ENCODE measurements at places on chromosomes 4 and X.

DNA sequence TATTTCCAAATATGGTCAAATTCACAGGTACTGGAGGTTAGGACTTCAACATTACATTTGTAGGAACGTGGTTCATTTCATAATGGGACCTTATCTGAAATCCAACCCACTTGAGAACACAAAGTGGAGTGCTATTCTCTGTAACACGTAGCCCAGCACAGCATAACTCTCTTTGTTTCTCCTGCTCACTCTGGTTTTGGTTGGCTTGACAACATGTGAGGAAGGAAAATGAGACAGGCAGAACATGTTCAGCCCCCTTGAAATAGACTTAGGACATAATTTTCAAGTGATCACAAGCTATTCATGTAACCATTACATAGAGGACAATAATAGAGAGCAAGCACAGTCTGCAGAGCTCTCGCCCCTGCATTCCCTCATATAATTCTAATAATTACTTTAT lies 115.1 kb upstream of the SMIM10 start:
- DNase-seq, result no peak

DNA sequence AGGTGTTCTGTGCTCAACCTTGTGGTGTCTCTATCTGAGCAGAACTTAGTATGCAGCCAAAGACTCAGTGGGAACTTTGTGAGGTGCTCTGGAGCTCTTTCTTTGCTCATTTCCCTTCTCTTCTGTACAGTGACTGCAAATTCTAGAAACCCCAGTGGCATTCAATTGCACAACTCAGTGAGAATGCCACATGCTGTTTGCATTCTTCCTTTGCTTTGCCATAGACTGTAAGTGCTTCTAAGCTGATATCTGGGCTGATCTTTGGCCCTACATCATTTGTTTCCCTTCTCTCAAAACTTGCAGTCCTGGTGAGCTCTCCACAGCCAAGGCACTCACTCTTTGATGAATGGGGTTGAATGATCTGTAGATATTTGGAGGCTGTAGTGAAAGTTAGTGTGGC lies 7.0 kb downstream of the PNMA3 start:
- no peak for DNase-seq

- DNase-seq, result no peak
Measured at GRCh38 chr4:174189392-174190015, 94.0 kb downstream of the FBXO8 start.

DNA sequence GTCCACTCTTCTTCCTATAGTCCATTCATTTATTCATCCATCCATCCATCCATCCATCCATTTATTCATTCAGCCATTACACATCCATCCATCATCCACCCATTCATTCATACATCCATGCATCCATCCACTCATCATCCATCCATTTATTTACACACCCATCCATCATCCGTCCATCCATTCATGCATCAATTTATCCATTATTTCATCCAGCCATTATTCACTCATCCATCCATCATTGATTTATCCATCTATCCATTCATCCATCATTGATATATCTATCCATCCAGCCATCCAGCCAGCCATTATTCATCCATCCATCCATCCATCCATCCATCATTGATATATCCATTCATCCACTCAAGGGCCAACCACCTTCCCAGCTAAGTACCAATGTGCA lies 12.7 kb downstream of the CPZ start:
- no peak for DNase-seq

DNA sequence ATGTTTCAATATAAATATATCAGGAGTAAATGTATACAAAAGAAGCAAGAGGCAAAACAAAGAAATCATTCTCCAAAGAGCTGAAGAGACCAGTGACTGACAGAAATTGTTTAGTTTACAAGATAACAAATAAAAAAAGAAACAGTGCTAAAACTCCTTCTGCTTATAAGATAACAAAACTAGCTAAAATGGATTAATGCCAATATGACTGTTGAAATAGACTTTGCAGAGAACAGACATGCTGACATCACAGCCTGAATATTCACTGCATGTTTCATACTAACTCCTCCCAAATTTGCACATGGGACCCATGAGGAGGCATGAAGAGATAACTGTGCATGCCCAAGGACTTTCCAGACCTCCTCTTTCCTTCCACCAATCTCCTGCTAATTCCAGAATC lies 6.2 kb upstream of the GABRA4 start:
- no peak for DNase-seq

DNA sequence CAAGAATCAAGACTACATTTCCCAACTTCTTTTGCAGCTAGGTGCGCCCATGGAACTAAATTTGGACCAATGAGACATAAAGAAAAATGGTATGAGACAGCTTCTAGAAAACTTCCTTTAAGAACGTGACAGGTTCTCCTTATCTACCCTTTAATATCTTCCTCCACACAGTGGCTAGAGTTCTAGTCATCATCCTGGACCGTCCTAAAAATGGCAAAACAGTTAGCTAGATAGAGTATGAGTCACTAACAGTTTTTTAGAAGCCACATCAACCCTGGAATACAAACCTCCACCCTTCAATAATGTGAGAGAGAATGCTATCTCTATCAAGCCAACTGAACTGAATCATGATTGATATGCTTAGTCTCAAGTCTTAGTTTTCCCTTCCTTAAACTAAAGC lies 267.9 kb upstream of the SLC7A11 start:
- no peak for DNase-seq

DNA sequence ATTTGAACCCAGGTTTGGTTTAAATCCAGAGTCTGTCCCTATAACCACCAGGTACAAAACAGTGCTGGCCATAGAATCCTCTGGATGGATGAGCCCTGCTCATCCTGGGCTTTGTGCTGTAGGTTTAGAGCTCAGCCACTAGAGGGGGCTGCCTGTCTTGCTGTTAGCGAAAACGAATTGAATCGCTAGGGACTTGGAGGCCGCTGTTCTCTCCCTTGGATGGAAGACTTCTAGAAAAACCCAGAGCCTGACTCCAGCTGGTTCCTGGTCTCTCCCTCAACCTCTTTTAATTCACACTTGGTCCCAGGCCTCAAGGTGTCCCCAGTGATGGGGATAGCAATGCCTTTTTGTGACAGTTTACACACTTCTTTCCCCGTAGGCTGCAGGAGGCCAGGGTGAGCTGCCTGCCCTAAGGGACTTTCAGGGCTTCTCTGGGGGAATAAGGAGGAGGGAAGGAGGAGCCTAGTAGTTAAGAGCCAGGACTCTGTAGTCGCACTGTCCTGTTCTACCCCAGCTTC lies 8.7 kb downstream of the RIPPLY1 start:
- peak; percentile 42 for DNase-seq

DNA sequence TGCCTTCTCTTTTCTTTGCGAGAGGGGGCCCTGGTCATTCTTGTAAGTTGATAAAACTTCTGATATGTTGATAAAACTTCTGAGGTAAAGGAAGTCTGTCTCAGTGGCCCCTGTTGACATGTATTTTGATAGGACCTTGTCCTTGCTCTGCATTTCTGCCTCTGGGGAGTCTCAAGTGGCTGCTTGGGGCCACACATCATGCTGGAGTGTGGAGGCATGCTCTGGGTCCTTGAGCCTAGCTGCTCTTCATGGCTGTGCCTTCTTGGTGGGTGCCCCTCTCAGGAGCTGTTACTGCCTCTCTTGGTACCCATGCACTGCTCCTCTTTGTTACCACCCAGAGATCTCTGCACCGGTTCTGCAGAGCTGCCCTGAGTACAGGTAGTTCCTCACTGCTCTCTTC lies 14.2 kb downstream of the NSD2 start:
- DNase-seq, result no peak

GRCh38 chr4:6019316-6020263 lies 1.4 kb upstream of the C4orf50 start:
- peak; percentile 29 for DNase-seq

DNA sequence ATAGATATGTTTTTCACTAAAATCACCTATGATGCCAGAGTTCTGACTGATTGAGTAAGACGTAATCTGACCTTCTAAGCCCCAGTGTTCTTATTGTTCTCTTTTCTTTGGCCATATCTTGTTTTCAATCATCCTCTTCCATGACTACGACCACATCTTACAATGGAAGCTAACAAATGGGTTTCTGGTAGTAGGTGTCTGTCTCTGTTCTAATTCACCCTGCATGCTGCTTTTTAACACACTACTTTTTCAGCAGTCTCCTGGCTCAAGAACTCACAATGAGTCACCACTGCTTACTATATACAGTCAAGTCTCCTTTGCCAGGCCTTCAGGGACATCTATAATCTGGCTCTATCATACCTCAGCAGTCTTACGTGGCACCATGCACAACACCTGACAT lies 146.1 kb downstream of the NEXMIF start:
- no peak for DNase-seq

- DNase-seq, result no peak
Measured at GRCh38 chr4:5033281-5033841, 14.1 kb upstream of the CYTL1 start.

GRCh38 chr4:76012388-76012801 lies 5.1 kb upstream of the CXCL9 start:
- no peak for DNase-seq

DNA sequence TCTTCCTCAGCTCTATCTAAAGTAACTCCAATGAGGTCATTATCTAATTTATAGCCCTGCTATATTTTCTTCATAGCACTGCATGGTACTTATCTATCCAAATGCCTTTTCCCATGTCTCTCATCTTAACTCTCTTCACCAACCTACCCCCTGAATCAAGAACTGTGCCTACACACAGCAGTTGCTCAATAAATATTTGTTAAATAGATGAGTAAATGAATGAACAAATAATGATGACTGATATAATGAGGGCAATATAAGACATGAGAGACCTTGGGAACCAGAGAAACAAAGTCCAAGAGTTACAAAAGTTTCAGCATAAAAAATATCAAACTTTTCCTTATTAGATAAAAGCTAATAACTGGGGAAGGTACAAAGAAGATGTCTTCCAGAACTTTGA lies 19.6 kb downstream of the CAMK2D start:
- DNase-seq, result no peak

DNA sequence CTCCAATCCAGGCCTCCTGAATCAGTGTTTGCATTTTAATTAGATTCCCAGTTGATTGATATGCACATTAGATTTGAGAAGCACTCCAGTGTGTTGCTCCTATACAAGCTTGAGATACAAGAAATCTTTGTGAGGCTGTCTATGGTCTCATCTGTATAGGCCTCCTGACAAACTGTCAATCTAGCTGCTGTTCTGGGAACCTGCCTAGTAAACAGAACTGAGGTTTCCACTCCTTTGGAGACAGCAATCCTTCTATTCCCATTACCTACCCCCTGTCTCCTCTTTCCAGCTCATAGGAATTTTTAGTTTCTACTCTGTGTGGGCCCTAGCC lies 306.1 kb upstream of the EMCN start:
- no peak for DNase-seq

DNA sequence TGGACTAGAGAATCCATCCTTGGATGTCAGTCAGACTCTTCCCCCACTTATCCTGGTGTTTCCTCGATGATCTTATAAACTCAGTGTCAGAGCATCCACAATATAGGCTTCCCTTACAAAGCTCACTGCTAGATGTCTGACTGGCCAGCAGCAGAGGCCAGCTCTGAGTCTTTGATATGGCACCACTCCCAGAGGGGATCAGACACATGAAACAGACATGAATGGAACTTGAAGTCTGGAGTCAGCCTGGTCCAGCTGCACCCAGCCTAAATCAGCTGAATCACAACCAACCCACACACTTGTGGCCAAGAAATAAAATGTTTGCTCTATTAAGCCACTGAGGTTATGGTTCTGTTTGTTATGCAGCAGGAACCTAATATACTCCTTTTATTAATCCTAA lies 129.6 kb upstream of the MED14 start:
- DNase-seq, result no peak

GRCh38 chr4:2598511-2599303 lies 62.3 kb downstream of the FAM193A start:
- no peak for DNase-seq

Data from right lung (tissue), 10 donors.